ENCODE measurements at places on chromosomes 2 and 18.

GRCh38 chr2:216285701-216286100, 86.6 kb downstream of the MARCHF4 start:
- DNase-seq = no peak

GRCh38 chr2:113979191-113980128, 89.6 kb downstream of the ACTR3 start:
- DNase-seq = peak; percentile 93

- no peak for DNase-seq
Measured at GRCh38 chr2:221176667-221177066, 395.4 kb downstream of the EPHA4 start.

- no peak for DNase-seq
Measured at GRCh38 chr2:16440898-16441297, 224.7 kb downstream of the CYRIA start.

- no peak for DNase-seq
Measured at GRCh38 chr18:48963586-48964470, 13.1 kb upstream of the SMAD7 start.

- peak; percentile 80 for DNase-seq
Measured at GRCh38 chr2:224039080-224039769, at the start of gene SERPINE2. SERPINE2 (minus strand) TSS chr2:224039286; CDS start chr2:224001900, 37,386 bp downstream.

- DNase-seq = no peak
Measured at GRCh38 chr2:66729416-66730330, 294.7 kb downstream of the MEIS1 start.

DNA sequence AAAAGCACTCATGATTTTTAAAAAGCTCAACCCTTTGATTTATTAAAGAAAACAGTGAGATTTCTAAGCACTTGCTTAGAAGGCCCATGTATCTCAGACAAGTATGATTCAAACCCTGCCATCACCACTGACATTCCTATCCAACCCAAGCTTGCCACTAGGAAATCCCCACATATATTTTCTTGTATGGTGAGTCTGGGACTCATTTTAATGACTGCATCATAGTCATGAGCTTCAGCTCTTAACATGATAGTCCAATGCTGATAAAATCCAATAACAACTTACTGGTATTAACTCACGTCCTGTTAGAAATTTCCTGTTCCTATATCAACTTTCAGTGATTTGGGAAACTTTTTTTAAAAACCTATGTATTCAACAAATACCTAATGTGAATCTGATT, 39.4 kb upstream of the NCKAP5 start:
- DNase-seq = no peak

- DNase-seq = no peak
Measured at GRCh38 chr2:231655894-231656293, 52.4 kb upstream of the PTMA start.

DNA sequence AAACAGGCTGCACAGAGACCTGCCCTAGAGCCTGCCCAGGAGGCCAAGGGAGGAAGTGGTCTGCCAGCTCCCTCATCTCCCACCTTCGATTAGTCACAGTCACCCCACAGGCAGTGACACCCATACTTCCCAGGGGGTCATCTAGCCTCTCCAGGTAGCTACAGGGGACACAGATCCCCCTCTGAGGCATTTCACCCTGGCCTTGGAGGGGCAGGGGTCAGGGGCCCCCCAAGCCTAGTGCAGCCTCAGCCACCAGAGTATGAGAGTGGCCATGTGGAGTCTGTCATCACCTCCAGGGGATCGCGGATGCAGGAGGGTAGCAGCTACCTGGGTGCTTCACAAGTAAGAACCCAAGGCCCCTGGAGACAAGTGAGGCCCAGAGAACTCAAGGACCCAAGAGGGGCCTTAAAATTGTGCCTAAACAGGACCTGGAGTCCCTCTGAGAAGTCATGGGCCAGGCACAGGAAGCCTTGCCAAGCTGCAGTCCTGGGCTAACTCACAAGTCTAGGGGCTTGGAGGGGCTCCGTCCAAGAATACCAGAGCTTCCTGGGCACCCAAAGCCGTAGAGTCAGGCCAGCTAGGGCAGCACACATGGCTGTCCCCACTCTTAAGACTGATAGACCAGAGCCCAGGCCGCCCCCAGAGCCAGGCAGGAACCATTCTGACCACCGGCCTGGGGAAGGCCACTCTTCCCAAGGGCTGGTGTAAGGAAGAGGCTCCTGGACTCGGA, 354.3 kb upstream of the ID2 start:
- peak; percentile 46 for DNase-seq

GRCh38 chr2:239339726-239340601, 60.9 kb downstream of the HDAC4 start:
- DNase-seq = peak; percentile 63

DNA sequence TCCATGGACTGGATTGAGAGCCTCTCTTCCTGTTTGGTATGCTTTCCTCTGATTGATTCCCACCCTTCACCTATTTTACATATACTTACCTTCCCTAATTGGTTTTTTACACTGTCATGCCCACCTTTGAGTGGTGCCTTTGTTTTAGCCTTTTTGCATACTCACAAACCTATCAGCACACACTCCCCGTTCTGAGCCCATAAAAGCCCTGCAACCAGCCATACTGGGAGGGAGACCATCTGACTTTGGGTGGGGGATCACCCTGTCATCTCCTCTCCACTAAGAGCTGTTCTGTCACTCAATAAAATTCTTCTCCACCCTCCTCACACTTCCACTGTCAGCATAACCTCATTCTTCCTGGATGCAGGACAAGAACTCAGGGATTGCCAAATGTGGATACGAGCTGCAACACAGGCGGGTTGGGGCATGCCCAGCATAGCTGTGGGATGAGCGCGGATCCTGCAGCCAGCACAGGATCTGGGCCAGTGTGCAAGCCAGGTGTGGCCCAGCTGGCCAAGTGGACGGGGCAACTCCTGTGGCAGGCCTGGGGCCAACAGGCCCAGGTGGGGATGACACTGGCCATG, 9.4 kb upstream of the MOB1A start:
- DNase-seq = peak; percentile 43

GRCh38 chr2:223099561-223099960, 47.6 kb downstream of the KCNE4 start:
- no peak for DNase-seq

GRCh38 chr2:604854-605524, 72.2 kb downstream of the TMEM18 start:
- DNase-seq = no peak
